NCI-H524 (cell line): ENCODE measurements at places on chromosomes 13 and 19.

GRCh38 chr13:39784347-39784746, 128.9 kb downstream of the COG6 start:
- no peak for DNase-seq

- no peak for DNase-seq
These were observed 199.6 kb downstream of the UQCRFS1 start for GRCh38 chr19:29013325-29013724.

GRCh38 chr19:58544591-58545285, 874 bp downstream of the TRIM28 start:
- no peak for DNase-seq

DNA sequence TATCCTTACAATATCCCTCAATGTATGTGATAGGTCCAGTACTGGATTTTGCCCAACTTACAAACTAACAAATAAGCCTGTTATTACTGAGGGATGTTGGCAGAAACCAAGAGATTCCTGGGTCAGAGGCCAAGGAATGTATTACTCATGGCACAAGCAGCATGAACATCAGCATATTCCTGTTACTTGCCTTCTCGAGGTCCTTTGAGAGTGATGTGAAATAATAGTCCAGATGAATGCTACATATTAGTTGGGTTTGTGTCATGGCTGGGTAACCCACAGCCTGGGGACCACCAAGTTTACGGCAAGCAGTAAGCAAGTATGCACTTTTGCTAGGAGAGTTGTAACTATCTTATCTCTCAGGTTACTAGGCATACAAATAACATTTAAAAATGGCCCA, 384.5 kb upstream of the GPC6 start:
- no peak for DNase-seq

DNA sequence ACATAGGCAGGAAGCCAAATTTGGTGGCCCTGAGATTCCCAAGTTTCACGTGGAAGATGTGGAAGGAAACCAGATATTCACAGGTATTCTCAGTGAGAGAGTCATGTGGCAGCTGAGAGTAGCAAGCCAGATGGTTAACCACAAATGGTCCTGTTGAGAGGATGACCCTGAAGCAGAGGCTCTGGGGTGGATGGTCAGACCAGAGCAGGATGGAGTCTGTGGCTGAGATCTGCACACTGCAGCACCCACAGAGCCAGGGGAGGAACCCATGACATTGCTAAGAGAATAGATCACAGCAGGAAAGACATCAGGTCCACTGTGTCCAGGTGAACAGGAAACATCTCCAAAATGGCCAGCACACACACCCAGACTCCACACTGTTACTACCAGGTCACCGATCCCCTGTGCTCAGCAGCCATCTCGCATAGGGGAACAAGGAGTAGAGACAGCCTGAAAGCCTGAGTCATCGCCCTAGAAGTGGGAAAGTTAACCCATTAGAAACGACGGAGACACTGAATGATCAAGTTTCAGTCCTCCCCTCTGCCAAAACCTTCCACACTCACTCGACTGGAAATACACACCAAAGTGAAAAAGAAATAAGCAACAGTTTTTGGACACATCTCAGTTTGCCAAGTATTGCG, 160.0 kb downstream of the RBM26 start:
- peak; percentile 6 for DNase-seq
